ENCODE measurements at places on chromosomes 1 and 21. TPM values are rescaled to one million over a fixed set of nuclear protein-coding genes. Genes with fewer than 3 reads are reported as not detected.

GRCh38 chr21:45866551-45866950 lies 115.0 kb upstream of the COL6A1 start:
- peak; percentile 74 for ATAC-seq

GRCh38 chr1:176605176-176605575 lies 142.2 kb downstream of the PAPPA2 start:
- no peak for ATAC-seq

DNA sequence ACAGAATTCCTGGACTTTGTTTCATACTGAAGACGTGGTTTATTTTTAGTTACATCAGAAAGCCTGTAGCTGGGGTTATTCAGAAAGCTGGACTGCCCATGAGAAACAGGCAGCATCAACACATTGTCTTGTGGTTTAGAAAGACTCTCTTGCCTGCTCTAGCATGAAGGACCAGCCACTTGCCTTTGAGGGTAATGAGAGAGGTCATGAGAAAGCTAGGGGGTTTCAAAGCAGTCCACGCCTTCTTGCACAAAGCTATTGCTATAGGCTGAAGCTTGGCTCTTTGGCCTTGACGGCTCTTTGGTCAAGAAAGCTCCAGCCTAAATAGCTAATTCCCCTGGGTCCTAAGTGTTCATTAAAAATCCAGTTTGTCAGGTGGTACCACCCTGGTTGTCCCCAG lies 208.1 kb downstream of the PRDM2 start:
- no peak for ATAC-seq

DNA sequence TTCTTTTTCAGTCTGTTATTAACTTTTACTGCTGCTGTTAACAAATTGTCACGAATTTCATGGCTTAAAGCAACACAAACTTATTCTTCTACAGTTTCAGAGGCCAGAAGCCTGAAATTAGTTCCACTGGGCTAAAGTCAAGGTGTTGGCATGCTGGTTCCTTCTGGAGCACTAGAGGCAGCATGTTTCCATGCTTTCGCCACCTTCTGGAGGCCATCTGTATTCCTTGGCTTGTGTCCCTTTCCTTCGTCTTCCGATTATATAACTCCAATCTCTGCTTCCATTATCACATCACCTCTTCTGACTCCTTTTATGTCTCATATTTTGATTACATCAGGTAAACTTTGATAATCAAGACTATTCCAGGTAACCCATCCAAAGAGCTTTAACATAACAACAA lies 1742.1 kb downstream of the BRINP3 start:
- no peak for ATAC-seq

SLC1A7 gene
- total RNA-seq, result 1.3 TPM

OR2L5 gene
- total RNA-seq, result 1.6 TPM

DNA sequence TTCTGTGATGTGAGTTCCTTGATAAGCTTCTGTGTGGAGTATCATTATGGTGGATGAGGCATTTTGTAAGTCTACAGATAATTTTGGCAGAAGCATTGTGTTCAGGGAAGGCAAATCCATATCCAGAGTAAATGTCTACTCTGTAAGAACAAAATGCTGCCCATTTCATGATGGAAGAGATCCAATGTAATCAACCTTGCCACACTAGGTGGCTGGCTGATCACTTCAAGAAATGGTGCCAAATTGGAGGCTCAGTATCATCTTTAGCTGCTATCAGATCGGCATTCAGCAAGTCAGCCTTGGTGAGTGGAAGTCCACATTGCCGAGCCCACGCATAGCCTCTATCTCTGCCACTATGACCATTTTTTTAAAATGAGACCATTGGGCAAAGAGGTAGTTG lies 565.8 kb upstream of the USP24 start:
- ATAC-seq, result no peak
